ENCODE measurements at places on chromosomes 11 and 22.

DNA sequence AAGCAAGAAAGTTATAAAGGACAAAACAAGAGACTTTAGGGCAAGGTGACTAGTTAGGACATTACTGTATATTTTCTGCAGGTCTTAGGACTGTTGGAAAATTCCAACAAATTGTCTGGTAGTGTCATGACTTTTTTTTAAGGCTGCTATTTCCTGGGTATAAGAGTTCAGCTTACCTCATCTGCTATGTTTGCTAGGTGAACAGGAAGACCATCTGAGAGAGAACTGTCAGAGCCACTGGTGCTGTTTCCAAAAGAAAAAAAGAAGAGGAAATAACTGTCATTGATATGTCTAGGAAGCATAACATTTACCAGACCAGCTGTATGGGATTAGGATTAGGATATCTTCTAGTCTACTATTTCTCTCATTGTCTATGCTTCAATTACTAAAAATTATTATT, 26.3 kb upstream of the MTCH2 start:
- DNase-seq, result no peak

DNA sequence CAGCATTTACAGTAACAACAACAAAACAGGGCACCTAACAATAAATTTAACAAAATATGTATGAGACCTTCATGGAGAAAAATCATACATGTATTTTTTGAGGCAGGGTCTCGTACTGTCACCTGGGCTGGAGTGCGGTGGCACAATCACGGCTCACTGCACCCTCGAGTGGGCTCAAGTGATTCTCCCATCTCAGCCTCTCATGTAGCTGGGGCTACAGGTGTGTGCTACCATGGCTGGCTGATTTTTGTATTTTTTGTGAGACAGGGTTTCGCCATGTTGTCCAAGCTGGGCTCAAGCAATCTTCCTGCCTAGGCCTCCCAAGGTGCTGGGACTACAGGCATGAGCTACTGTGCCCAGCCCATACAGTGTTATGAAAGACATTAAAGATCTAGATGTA, 278.1 kb downstream of the SWAP70 start:
- no peak for DNase-seq

DNA sequence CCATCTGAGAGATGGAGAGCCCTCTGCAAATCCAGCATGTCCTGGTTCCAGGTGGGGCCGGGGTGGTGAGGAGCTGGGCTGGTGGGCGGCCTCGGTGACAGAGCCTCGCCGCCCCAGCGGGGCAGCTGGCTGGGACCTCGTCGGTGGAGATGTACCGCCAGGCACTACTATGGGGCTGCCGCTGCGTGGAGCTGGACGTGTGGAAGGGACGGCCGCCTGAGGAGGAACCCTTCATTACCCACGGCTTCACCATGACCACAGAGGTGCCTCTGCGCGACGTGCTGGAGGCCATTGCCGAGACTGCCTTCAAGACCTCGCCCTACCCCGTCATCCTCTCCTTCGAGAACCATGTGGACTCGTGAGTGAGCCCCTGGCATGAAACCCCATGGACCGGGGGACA, 7.0 kb downstream of the PLCB3 start:
- DNase-seq, result no peak

GRCh38 chr22:32746732-32747131, 54.8 kb upstream of the TIMP3 start:
- no peak for DNase-seq

DNA sequence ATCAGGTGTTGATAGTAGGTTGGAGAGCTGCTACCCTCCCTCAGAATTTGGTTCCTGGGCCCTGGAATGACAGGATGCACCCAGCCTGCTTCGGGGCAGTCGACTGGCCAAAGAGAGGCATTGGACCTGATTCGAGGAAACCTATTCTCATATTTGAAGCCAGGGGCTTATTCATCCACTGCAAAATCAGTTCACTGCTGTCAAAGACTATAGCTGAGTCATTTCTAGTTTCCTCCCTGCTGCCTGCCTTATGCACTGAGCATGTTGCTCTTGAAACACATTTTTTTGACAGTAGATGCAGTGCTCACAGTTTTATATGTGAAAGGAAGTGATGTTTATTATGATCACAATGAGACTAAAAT, 565.4 kb downstream of the ETS1 start:
- no peak for DNase-seq

DNA sequence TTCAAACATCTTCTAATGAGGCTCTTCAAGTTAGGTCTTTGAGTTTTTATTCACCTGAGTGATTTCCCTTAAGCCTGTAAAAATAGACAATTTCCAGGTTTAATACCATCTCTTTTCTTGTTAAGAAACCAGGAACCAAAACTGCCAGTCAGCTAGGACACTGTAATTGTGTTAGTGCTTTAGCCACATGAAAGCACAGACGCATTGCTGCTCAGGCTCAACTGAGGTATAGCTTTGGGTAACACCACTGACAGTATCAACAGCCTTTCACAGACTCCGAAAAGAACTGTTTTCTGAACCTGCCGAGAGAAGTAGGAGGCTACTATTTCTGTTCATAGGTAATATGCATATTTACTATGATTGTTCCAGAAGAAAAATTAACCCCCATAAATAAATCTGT, 768.7 kb downstream of the ETS1 start:
- no peak for DNase-seq

Measured in cortex of kidney (tissue), 1 donor.